Mammary epithelial cell (primary cell): ENCODE measurements at places on chromosomes 2 and 18. TPM values are rescaled to one million over a fixed set of nuclear protein-coding genes. Genes with fewer than 3 reads are reported as not detected.

ST3GAL5 gene
- 13.0 TPM for polyA plus RNA-seq

PRSS56 gene
- polyA plus RNA-seq = not detected

EHD3 gene
- 12.3 TPM for polyA plus RNA-seq

ZC3H6 gene
- polyA plus RNA-seq = 0.58 TPM

TNFRSF11A gene
- polyA plus RNA-seq = 2.3 TPM

GREB1 gene
- 0.28 TPM for polyA plus RNA-seq

SYT4 gene
- not detected for polyA plus RNA-seq

SPEG gene
- 33.4 TPM for polyA plus RNA-seq

CCNT2 gene
- polyA plus RNA-seq = 7.7 TPM

CDH2 gene
- polyA plus RNA-seq = not detected

CHRND gene
- polyA plus RNA-seq = not detected
